Stimulated activated CD8-positive, alpha-beta memory T cell treated with anti-CD3 and anti-CD28 coated beads, Interleukin-15, amount 100 ng/mL, for 4 hours (primary cell): ENCODE measurements at places on chromosomes 5 and 9.

DNA sequence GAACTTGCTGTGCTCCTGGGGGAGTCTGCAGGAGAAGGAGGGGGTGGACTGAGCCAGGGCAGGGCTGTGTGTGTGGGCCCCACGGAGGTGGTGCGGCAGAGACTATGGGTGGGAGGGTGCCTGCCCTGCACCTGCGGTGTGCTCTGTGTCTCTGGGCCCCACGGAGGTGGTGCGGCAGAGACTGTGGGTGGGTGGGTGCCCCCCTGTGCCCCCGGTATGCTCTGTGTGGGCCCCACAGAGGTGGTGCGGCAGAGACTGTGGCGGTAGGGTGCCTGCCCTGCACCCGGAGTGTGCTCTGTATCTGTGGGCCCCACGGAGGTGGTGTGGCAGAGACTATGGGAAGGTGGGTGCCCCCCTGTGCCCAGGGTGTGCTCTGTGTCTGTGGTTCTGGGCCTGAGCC, 103.7 kb downstream of the EHMT1 start:
- DNase-seq: no peak

DNA sequence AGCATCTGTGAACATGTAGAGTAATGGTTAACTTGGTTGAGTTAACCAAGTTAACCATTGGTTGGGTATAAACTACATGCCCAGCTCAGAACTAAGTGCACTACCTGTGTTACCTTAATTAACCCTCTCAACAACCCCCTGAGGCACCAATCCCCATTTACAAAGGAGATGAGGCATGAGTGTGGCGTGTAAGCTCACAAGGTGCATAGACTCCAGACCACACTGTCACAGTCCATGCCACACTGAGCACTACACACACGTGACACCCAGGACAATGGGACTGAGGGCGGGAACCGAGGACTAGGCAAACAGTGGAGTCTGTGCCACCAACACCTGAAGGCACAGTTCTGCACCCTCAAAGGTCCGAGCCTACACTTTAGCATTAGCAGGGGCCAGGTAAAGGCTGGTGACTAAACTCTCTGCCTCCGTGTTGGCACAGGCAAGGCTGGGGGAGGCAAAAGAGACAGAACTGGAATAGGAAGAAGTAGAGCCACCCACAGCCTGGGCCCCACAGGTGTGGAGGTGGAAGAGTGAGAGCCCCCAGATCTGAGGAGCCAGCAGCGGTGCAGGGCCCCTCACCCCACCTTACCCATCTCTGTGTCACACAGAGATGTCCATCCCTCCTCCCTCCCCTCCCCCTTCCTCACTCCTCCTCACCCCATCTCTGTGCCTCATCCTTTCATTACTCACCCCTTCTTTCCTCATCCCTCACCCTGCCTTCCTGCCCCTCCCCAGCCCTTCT, 2.2 kb upstream of the DNAJB5 start:
- no peak for DNase-seq

GRCh38 chr5:95020345-95020744, 264.5 kb downstream of the MCTP1 start:
- no peak for DNase-seq

DNA sequence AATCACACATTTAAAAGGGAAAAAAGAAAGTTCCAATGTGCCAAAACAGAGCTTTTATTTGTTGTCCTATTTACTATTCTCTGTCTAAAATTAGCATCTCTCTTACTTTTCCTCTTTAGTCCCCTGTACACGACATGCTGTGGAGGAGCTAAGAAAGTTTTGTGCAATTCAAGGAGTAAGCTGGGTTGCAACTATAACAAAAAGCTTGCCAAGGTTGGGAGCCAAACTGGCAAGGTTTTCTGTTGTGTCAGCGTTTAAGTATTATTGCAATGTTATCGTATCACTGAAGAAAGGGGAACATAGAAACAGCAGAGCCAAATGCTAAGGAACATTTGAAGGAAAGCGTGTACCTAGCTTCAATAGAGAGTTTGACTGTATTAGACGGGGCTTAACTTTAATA, 680.8 kb downstream of the CETN3 start:
- DNase-seq: no peak

DNA sequence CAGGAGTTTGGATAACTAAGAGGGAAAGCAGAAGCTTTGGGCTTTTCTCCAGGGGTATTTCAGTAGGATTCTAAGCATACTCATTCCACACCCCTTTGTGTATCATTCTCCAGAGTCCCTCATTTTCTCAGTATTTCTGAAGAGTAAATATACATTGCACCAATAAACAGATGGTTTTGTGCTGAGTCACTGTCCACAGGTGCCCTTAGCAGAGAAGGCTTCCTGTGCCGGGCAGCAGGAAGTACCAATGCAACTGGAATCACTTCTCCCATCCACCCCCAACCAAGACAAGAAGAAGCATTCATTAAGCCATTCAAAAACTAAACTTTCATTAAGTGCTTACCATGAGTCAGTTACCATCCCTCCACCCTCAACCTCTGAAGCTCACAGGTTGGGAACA, 3.6 kb upstream of the CCNJL start:
- no peak for DNase-seq

- no peak for DNase-seq
Measured at GRCh38 chr9:136437430-136437829, 2.2 kb downstream of the INPP5E start.

- DNase-seq: peak; percentile 69
Measured at GRCh38 chr5:141605523-141606277, 13.1 kb downstream of the DIAPH1 start.

DNA sequence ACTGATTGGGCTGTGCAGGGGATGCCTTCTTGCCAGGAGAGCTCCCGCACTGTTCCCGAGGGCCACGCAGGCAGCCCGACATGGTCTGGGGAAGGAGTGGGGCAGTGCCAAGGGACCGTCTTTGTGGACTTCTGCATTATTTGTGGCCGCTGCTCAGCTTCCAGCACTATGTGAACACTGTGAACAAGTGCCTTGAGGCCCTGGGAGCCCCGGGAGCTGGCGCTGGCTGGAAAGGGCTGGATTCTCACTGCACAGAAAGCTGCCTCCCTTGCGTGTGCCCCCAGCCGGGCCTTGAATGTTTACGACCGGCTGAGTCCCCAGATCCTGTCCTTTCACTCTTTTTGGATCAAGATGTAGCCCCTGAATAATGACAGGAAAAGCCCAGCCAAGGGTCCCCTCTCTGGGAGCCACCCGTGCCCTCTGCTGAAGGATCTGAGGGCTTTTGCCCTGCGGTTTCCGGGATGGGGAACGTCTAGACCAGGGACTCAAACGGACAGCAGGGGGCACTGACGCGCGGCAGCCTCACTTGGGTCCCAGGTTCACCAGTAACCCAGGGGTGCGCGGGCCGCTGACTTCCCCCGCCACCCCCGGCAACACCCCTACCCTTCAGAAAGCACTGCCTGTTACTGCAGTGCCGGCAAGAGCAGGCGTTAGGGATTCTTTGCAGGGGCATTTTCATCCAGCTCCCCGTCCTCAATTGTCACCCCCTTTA, 98.9 kb upstream of the FCN2 start:
- no peak for DNase-seq

DNA sequence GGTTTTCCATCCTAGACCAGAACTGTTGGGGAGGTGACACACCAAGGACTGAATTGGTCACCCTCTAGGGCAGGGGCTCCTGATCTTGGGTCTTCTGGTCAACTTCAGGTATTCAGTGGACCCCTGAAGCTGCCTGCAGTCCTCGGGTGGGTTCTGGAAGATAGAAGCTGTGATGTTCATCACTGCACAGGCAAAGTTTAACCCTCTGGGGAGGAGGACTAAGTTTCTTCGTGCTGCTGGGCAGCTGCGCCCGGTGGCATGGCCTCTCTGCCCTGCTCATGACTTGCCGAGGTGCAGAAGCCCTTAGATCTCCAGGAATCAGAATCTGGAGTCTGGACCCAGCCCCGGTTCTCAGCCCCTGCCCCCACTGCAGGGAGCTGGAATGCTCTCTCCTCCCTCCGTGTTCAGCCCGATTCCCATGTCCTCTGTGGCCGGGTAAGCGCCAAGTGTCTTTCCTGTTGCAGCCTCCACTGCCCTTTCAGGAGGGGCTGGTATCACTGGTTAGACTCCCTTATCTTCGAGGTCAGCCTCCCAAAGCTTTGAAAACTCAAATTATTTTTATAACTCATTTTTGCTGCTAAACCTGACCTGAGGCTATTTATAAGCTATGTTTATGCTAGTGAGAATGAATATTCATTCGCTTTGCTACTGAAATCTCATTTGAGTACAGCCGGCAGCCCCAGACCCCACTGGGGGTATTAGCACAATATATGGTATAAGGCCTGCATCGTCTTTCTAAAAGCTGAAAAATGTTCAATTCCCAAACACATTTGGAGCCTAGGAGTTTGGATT, 1.7 kb downstream of the LAMC3 start:
- no peak for DNase-seq

- DNase-seq: no peak
Measured at GRCh38 chr9:124725068-124725452, 46.1 kb downstream of the NR6A1 start.

DNA sequence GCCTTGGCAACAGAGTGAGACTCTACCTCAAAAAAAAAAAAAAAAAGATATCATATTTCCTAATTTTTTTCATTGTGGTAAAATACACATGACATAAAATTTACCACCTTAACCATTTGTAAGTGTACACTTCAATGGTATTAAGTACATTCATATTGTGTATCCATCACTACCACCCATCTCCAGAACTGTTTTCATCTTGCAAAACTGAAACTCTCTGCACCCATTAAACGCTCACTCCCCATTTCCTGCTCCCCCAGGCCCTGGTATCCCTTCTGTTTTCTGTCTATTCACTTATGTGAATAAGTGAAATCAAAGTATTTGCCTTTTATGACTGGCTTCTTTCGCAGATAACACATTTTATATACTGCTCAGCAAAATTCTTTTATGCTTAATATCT, 12.8 kb downstream of the LRRC8A start:
- no peak for DNase-seq

DNA sequence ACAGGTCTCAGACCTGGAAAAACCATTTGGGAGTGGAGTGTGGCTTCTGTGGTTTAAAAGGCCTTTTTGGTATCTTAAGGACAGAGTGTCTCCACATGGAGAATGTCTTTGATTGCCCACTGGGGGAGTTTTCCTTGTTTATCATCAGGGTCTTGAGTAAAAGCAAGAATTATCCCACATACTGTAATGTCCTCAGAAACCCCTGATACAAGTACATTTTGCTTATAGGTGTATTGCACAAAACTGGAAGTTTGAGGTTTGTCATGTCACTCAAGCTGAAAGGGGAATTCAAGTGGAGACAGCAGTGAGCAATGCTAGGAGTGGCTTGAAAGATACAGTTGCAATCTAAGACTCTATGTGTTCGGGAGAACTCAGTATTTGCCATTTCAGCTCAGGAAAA, 62.7 kb upstream of the GRAMD2B start:
- no peak for DNase-seq
